ENCODE measurements at places on chromosomes 16 and 17.

- no peak for DNase-seq
These were observed 68.0 kb downstream of the AKAP1 start for GRCh38 chr17:57152967-57153528.

DNA sequence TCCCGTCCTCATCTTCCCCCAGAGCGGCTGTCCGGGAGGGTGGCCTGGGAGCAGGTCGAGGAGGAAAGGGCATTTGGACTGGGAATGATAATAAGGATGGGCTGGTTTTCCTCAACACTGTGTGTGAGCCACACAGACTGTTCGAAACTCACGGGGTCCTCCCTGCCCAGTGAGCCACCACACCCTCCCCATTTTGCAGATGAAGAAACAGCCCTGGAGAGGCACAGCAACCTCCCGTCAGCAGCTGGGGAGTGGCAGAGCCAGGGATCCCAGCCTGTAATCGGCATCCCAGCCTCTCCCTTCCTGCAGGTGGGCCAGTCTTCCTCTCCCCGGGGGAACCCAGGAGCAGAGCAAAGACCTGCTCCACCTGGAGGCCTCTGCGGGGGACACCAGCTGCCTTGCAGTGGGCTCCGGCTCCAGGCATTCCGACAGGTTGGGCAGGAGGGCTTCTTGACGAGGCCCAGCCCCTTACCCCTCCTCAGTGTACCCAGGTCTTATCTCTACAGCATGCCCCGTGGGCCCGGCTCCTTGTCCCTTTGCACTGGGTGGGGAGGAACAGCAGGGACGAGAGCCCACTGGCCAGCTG is 23.8 kb downstream of the ENGASE start:
- DNase-seq = no peak

DNA sequence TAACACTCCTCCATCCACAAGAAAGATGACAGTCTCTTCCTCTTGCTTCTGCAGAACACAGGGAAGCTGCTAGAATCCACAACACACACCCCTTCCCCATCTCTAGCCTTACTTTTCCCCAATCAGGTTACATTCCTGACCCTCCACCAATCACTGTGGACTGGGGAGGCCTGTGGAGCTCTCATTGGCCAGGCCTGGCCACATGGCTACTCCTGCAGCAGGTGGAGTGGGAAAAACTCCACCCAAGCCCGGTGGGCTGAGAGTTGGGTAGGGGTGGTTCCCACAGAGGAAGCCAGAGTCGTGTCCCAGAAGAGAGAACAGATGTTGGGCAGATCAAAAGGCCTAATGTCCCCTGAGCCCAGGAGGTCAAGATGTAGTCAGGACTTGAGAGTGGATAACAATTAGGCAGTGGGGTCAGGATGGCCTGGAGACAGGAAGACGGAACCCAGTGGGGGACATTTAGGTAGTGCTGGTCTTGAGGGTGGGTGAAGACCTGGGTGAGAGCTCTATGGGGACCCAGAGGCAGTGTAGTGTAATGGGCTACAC is 22.1 kb downstream of the COQ7 start:
- no peak for DNase-seq

GRCh38 chr17:21374441-21375161 is 1.6 kb upstream of the KCNJ12 start:
- DNase-seq = no peak

- DNase-seq = peak; percentile 8
These were observed 53.0 kb downstream of the RPA1 start for GRCh38 chr17:1882836-1883235.

DNA sequence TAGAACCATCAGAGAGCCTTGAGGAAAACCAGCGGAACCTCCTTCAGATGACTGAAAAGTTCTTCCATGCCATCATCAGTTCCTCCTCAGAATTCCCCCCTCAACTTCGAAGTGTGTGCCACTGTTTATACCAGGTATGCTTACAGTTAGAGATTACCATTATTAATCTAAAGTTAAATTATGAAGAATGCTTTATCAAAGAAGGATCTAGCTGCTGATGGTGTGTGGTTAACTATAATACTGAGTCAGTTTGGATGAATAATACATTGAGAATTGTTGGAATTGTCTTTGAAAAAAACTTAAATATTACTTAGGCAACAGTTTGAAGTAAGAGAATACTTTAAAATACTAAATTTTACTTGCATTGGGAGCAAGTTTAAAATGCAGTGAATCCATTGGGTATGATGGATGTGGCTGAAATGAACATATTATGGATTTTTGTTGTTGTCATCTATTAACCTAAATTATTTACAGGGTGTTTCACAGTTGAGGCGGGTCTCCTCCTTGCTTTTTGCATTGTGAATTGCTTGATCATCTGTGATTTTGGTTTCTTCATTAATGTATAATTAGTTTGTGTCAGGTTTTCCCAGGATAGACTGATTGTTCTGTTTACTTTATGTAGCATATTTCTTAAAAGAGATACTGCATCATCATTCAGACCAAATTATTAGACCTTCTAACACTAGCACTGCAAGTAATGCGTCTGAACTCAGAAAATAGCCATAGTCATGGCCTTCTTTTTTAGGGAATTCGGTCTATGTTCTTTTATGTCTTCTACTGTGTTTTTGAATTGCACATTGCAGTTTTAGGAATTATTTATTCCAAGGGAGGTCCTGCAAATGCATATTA is 47.8 kb downstream of the OMG start:
- DNase-seq = no peak

DNA sequence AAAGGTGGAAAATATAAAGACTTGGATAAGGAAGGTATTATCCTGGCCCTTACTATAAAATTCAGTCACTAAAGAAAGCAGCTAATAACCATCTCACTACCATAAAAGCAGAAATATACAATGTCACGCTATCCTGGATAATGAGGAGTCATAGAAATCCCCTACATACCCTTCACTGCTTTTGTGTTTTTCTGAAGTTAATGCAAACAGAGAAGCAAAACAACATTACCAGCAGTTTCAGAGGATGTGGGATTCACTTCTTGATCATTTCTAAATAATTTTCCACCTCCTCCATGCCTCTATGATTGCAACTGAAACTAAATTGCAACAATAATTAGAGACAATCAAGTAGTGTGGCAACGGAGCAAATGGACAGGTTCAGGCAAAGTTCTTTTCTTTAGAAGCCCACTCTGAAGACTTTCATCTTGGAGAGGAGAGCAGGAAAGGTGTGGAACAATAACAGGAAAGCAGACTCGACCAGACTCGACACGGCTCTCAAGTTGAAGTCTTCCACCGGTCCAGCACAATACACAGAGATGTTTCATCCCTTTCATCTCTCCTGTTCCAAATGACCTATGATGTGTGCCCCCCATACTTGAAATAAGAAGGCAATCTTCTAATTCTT is 10.2 kb downstream of the CYTH1 start:
- DNase-seq = no peak

- no peak for DNase-seq
These were observed 93.4 kb upstream of the METRNL start for GRCh38 chr17:82985973-82986372.

- DNase-seq = no peak
These were observed 34.3 kb downstream of the LIMD2 start for GRCh38 chr17:63665527-63666214.

- no peak for DNase-seq
These were observed 169.8 kb downstream of the ABCC12 start for GRCh38 chr16:47986031-47986430.

DNA sequence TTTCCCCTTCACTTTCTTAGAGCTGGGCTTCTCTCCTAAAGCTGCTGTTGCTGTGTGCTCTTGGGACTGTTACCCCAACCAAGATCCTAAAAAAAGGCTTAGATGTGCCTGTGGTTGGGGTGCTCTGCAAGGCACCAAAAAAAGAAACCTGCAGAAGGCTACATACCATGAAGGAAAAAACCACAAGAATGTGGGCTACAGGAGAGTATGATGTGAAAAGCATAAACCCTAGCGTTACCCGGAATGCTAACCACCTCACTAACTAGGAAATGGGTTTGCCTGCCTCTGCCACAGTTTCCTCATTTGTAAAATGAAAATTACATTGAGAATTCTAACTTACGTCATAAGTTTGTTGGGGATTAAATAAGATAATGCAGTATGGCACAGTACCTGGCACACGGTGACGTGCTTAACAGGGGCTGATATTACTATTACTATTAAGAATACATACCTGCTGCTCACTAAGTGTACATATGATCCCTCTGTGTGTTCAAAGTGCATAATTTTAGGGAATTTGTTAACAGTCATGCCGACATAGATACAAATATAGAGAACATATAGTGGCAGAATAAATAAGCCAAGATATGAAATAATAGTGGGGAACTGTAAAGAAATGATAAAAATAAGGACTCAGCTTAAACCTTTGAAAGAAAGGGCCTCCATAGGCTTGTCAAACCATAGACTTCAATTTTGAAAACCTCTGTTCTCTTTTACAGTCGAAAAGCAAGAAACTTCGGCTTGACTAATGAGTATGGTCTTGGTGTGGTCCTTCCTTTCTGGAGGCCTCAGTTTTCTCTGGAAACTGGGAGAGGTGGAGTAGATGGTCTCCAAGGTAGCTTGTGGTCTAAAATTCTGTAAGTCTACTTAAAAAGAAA is 177.8 kb upstream of the TBX2 start:
- peak; percentile 4 for DNase-seq

- peak; percentile 35 for DNase-seq
These were observed 26.9 kb downstream of the CD300A start for GRCh38 chr17:74493331-74493833.

- no peak for DNase-seq
These were observed 3.9 kb upstream of the COL1A1 start for GRCh38 chr17:50205111-50205962.

DNA sequence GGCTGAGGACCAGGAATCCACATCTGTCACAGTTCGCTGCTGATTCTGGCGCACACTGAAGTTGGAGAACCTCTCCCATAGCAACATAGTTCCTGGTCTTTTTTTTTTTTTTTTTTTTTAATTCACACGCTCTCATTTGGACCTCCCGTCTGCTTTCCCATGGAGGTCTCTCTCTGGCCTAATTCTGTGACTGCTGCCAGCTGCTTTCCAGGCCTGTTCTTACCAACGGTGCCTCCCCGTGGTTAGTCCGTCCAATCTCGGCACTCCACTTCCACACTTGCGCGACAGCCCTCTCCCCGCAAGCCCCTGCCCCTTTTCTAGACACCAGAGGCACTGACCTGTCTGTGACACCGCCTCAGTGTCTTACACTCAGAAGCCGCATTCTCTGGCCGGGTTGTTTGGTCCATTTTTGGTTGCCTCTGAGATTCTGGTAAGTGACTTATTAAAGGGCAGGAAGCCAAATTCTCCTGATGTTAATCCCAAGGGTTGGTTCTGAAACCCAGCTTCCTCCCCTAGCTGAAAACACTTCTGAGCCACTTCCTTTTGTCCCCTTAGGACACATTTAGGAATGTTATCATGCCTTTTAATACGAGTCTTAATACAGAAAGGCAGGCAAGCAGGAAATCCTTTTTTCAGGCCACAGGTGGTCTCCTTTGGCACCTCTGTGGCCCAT is 1.1 kb upstream of the AKTIP start:
- no peak for DNase-seq

GRCh38 chr16:48106446-48106845 is 49.3 kb downstream of the ABCC12 start:
- no peak for DNase-seq

DNA sequence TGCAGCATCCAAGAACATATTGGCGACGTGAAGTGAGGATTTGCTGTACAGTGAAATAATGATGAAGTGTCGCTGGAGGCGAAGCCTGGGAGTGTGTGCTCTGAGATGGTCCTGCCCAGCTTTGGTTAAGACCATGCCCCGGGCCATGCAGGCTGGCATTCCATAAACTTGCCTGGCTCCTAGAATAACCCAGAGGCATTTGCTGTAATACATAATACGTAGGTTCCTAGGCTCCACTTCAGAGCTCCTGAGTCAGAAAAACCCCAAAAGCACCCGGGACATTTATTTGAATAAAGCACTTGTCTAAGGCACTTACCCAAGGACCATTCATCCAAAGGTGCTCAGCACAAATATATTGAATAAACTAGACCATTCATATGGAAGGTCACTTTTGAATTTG is 279.3 kb downstream of the ABCC12 start:
- no peak for DNase-seq

GRCh38 chr17:72967977-72968585 is 124.4 kb downstream of the SLC39A11 start:
- no peak for DNase-seq

DNA sequence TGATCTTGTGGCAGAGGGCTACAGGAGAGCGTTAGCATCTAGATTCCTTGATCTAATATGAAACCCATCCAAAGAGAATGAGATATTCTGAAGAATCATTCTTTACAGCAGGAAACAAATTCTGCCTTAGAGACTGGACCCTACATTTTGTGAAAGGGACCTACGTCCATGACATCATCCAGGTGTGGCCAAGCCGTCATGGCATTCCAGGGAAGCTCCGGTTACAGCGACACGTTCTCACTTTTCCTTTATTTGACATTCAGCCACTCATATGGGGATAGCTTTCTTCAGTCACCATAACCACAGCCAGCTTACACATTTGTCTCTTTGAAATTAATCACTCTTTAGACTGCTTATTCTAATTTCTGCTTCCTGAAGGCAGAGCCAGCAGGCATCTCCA is 408.1 kb downstream of the XYLT1 start:
- DNase-seq = no peak

GRCh38 chr17:273981-274832 is 78.4 kb downstream of the RPH3AL start:
- no peak for DNase-seq
